ENCODE measurements at places on chromosomes 16 and 17.

DNA sequence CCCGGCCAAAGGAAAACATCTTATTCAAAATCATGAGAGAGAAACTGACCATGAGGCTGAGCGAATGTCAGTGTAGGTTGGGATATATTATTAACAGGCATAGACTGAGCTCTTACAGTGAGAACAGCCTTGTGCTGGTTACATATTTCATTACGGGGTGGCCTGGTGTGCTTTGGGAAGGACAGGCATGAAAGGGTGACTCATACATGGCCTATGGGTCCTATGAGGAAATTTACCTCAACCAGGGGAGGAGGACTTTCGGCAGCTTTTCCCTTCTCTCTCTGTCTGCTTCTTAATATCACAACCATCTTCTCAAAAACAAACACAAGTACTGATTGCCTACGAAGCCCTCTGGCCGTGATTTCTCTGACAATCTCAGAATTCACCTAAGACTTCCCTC, 579.1 kb downstream of the CDH13 start:
- no peak for DNase-seq

DNA sequence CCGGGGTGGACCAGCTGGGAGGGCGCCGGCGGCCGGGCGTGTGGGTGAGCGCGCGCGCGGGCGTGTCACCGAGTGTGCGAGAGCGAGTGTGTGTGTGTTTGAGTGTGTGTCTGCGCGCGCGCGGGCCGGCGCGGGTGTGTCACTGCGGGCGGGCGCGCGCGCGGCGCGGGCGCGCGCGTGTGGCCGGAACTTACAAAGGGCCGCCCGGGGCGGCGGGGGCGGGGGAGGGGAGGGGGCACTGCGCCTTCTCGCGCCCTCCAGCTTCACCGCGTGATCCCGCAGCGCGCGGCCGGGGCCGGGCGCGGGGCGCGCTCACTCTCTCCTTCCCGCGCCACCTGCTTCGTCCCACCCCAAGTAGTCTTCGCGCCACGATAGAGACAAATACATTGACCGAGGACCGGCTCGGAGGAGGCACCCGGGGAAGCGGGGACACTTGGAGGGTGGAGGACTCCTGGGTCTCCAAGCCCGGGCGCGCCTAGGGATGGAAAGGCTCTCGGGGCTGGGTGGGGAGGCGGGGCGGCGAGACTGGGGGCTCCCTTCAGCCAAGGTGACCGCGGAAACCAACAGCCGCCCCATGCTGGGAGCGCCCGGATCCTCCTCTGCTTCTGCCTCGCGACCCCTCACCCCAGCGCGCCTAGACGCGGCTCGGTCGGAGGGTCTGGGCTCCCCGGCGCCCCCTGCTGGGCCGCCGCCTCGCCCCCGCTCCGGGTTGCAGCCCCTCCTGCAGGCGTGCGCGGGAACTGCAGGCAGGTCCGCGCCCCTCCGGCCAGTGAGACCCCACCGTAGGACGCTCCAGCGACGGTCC, at the start of gene SRCIN1:
Gene SRCIN1 (minus strand): TSS at position 112 of the 805 bp plus-strand sequence. CDS start 247 bp downstream, outside the sequence.
- no peak for DNase-seq

- no peak for DNase-seq
Observed at GRCh38 chr16:70726892-70727361, 41.1 kb upstream of the MTSS2 start.

GRCh38 chr17:73271072-73271471, 9.4 kb upstream of the CPSF4L start:
- no peak for DNase-seq

- no peak for DNase-seq
Observed at GRCh38 chr16:3282103-3282729, 1.1 kb upstream of the ZNF263 start.

GRCh38 chr16:2087748-2088631, 40.2 kb downstream of the TSC2 start:
- no peak for DNase-seq

- DNase-seq, result no peak
Observed at GRCh38 chr16:88471575-88471974, 18.5 kb downstream of the ZFPM1 start.
